ENCODE measurements at places on chromosomes 16 and 17.

DNA sequence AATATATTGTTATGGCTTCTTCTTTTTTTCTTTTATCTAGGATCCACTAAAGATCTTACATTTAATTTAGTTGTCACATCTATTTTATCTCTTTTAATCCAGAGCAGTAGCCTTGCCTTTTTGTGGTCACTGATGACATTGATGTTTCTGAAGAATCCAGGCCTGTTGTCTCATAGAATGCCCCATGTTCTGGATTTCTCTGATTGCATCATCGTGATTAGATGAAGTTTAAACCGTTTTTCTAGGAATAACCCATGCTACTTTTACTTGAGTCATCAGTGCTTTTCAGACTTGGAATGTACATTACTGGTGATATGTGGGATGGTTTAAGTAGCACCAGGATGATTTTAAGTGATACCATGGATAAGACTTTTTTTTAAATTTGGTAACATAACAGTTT, 106.4 kb upstream of the CES5A start:
- no peak for DNase-seq

GRCh38 chr17:81483085-81483861, 29.3 kb downstream of the ACTG1 start:
- no peak for DNase-seq

DNA sequence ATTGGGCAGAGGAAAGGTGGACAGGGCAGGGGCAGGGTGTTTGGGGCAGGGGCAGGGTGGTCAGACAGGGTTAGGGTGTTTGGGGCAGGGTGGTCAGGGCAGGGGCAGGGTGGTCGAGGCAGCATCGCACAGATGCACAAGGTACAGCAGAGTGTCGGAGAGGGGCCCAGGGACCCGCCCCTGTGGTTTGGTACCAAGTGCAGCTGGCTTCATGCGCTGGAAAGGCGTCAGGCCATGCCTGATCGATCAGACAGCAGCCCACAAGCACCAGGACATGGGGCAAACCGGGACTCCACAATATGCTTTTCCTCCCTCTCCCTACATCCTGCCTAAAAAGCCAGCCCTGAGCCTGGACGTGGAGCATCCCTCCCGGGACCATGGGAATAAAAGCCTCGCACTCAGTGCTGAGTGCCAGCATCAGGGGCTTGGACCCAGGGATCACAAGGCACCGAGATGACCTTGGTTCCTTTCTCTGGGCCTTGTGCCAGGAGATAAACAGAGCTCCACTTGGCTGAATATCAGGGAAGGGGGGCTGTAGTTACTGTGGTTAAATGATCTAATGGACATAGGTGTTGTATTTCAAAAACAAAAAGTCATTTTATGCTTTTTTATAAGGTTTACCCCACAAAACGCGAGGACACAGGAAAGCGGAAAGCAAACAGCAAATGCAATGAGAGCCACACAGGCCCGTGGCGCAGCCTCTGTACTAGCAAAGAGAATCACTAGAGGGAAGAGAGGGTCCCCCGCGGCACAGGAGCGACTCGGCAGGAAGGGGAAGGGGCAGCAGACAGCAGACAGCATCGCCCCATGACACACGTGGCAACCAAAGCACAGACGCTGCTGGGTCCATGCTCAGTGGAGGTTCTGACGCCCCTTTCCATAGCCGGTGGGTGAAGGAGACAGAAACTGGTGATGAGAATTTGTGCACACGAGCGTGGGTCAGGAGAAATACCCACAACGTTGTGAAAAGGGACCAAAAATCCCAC, 5.3 kb upstream of the HEXD start:
- no peak for DNase-seq

GRCh38 chr17:13114601-13115031, 96.8 kb upstream of the ELAC2 start:
- DNase-seq = no peak

DNA sequence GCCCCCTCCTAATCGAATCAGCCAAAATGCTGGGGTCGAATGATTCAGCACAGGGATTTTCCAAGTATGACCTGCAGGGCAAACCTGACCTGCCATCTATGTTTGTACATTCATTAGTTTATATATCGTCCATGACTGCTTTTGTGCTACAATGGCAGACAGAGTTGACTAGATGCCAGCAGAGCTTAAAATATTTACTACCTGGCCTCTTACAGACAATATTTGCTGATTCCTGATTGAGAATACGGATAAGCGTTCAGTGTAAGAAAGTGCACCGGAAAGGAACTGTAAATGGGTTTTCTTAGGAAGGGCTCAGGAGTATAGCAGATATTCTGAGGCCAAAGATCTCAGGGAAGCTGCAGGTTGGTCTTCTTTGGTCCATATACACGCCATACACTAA, 11.7 kb upstream of the TOM1L1 start:
- no peak for DNase-seq

- no peak for DNase-seq
Observed at GRCh38 chr17:50602836-50603235, 31.8 kb upstream of the ABCC3 start.

GRCh38 chr17:10352893-10353292, 19.9 kb downstream of the MYH13 start:
- DNase-seq = no peak

DNA sequence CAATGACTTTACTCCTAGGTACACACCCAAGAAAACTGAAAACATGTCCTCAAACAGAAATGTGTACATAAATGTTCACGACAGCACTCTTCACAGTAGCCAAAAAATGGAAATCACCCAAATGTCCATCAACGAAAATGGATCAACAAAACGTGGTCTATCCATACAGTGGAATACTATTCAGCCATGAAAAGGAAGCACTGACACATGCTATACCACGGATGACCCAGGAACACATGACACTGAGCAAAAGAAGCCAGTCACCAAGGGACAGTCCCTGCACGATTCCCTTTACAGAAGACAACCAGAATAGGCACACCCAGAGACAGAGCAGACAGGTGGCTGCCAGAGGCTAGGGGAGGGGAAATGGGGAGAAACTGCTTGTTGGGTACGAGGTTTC, 11.3 kb downstream of the ZNF500 start:
- DNase-seq = no peak

DNA sequence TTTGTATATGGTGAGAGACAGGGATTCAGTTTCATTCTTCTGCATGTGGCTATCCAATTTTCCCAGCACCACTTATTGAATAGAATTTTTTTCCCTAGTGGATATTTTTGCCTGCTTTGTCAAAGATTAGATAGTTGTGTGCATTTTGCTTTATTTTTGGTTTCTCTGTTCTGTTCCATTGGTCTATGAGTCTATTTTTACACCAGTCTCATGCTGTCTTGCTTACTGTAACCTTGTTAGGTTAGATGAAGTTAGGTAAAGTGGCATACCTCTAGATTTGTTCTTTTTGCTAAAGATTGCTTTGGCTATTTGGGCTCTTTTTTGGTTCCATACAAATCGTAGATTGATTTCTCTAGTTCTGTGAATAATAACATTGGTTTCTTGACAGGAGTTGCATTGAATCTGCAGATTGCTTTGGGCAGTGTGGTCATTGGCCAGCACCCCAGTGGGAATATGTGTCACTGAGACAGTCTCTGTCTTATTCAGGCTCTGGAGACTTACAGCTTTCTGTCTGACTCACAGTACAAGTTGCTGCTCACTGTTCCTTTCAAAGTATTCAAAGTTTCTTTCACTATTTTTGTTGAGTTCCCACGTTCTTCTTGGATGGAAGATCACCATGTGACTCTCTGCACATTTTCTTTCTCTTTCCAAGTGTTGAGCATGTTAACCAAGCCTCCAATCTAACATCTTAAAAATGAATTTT, 709.1 kb downstream of the CDH11 start:
- DNase-seq = no peak

DNA sequence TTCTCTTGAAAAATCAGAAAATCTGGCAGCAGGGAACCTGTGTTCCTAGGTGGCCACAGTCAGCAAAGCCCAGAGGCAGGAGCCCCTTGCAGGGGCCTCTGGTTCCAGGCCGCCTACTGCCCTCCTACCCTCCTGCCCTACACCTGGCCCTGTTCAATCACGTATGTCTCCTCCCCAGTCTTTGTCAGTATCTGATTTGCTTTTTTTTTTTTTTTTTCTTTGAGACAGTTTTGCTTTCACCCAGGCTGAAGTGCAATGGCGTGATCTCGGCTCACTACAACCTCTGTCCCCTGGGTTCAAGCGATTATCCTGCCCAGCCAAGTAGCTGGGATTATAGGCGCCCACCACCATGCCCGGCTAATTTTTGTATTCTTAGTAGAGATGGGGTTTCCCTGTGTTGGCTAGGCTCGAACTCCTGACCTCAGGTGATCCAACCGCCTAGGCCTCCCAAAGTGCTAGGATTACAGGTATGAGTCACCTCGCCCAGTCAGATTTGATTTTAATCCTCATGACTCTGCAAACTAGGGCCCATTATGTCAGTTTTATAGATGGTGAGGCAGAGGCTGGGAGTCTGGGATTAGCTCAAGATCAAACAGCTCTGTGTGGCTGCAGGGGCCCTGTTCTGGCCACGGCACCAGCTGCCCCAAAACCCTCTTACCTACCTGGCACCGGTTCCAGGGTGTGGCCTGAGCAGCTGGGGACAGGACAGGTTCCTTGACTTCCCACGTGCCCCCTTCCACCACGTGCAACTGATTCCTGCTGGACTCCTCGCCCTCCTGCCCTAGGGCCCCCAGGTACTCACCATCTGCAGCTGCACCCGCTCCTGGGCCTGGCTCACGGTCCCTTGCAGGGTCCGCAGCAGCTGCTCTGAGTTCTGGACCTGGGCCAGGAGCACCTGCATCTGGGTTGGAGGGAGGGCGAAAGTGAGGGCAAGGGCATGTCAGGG, 14.7 kb downstream of the RABEP2 start:
- no peak for DNase-seq

- DNase-seq = no peak
Observed at GRCh38 chr16:49523435-49524159, 150.0 kb downstream of the C16orf78 start.

GRCh38 chr16:17160920-17161431, 309.8 kb downstream of the XYLT1 start:
- no peak for DNase-seq

DNA sequence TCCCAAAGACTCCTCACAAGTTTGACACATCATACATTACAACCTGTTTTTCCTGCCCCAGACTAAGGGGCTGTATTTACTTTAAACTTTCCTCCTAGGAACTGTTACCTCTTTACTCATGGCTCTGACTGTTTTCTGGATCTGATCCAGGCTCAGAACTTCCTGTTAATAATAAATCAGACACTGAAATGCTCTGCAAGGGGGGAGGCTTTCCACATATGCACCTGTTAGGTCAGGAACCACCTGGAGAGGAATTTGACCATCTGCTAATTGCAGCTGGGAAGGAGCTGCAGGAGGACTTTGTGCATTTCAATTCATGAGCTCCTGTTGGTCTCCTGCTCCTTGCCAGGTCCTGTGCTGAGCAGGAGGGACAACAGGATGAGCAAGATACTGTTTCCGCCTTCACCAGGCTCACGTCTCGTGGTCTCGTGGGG, 476.9 kb upstream of the CDH5 start:
- DNase-seq = no peak

DNA sequence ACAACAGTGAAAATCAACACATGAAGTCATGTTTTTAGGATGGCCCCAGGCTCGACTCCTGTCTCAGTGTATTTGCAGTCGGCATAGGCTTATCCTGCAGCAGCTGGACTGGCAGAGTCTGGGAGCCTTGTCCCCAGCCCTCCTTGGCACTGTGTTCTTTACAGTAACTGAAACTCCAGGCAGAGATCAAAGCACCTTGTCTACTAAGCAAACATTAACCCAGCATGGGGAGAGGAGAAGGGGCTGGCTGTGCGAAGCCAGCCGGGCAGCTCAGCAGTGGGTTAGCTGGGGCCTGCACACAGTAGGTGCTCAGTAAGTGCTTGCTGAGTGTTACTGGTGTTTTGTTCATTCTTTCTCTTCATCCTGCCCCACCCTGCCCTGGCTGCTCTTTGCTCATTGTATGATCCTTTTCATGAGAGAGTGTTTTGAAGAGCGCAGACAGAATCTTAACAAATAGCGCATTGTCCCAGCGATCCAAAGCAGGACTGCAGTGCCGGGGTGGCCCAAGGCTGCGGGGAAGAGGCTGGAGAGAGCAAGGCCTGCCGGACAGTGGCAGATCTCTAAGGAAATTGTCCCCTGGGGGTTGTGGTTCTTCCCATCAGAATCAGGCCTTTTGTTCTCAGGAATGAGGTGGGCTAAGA, 23.5 kb upstream of the ITGB4 start:
- DNase-seq = no peak

- no peak for DNase-seq
Observed at GRCh38 chr17:77036841-77037381, 103.9 kb upstream of the SEC14L1 start.

- no peak for DNase-seq
Observed at GRCh38 chr17:47240806-47241205, 12.8 kb upstream of the ITGB3 start.

DNA sequence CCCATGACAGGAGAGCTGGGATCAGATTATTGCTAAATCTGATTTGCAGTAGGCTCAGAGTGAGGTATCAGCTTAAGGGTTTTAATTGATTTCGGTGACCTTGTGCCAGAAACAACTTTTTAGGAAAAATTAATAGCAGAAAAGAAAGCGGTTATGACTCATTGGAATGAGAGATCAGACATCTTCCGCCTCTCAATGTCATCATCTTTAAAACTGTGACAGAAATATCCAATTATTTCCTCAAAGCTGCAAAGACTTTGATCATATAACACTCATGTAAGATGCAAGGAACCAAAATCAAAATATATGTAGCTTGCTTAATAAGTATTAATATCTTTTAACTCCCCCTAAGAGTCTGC, 190.1 kb upstream of the FOXF1 start:
- no peak for DNase-seq

GRCh38 chr17:41212524-41213169, 13.8 kb upstream of the KRTAP9-2 start:
- no peak for DNase-seq

- DNase-seq = no peak
Observed at GRCh38 chr17:78946631-78947030, 21.4 kb upstream of the TIMP2 start.

DNA sequence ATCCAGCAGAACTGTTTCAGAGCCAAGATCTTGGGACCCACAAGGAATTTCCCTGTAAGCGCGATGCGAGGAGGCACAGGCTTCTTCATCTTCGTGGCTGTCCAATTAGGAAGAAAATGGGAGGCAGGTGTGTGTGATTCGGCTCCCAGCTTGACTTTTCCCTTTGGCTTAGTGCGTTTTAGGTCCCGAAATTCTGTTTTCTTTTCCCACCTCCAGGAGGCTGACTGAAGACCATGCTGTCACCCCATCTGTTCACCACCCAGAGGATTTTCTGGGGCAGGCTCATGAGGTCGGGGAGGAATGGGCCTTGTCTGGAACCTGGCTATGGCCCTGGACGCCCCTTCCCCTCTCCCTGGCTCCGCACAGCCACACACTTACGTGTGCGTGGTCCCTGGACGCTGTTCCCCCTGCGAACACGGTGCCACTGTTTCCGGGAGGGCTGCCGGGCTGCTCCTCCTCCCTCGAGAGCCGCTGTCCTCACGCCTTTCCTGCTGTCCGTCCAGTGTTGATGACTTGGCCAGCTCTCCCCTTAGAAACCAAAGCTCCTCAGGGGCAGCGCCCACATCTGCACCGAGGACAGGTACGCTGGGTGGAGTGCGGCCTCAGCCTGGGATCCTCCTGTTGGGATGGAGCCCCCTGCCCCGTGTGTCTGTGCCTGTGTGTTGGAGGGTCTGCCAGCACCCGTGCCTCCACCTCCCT, 2.7 kb upstream of the PABPN1L start:
- no peak for DNase-seq

GRCh38 chr17:75266316-75267152, 4.5 kb downstream of the MIF4GD start:
- no peak for DNase-seq

Measured in activated CD8-positive, alpha-beta memory T cell treated with anti-CD3 and anti-CD28 coated beads, Interleukin-2, amount 50 U/mL, for 4 hours (primary cell).